ENCODE measurements at places on chromosomes 7 and 10.

DNA sequence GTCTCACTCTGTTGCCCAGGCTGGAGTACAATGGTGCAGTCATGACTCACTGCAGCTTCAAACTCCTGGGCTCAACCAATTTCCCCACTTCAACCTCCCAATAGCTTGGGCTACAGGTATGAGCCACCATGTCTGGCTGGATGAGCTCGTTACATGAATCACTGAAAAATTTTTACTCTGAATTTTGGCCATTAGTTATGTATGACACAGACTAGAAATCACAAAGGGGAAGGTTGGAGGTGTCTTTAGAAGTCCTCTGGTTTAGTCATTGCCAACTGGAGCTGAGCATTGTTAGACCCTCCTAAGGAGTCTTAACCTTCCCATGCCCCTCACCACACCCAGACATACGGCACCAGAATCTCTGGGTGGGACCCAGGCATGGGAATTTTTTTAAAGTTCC, 34.7 kb downstream of the SVIL start:
- no peak for DNase-seq

DNA sequence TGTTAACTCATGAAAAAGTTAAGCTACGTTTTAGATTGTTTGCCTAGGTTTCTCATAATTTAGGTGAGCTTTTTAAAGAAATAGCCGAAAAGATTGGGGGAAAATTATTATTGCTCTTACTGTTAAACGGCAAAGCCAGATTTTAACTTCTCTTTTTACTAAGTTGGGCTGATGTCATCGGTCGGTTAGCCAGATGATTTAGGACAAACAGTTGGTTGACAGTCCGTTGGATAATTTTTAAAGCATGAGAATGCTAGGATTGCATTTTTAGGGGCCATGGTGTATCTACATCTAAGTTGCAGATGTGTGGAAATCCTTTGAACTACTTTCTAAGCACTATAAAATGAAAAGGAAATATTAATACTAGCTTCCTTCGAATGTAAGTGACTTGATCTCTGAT, 280.9 kb upstream of the AKR1E2 start:
- peak; percentile 34 for DNase-seq

- no peak for DNase-seq
Measured at GRCh38 chr10:88974446-88975376, 15.9 kb upstream of the FAS start.

DNA sequence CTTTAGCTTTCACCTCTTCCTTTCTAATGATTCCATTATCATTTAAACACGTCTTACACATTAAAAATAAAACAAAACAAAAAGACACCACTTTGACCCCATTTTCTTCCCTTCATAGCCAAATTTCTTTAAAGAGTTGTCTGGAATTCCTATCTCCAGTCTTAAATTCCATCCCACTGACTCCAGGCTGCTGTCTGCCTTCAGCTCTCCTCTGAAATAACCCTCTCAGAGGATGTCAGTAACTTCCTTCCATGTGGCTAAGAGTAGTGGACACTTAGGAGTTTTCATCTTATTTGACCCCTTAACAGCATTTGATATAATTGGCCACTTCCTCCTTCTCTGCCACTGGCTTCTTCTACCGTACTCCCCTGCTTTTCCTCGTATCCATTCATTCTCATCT, 69.6 kb upstream of the MKX start:
- DNase-seq, result no peak

GRCh38 chr7:44140341-44140740, 791 bp downstream of the MYL7 start:
- DNase-seq, result no peak

- DNase-seq, result no peak
Measured at GRCh38 chr10:21260066-21260465, 265.4 kb downstream of the SKIDA1 start.

DNA sequence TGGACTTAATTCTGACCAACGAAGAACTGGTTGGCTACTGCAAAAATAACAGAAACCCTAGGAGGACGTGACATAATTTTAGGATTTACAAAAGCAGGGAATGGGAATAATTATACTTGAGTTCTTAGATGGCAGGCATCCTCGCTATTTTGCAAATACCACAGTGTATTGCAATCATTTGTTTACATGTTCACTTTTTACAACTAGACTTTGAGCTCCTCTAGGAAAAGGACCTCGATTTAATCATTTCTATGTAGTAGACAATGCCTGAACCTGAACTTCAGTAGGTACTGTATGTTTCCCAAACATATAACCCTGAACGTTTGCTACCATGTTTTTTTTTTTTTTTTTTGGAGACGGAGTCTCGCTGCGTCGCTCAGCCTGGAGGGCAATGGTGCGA, 137.7 kb downstream of the CNOT4 start:
- no peak for DNase-seq

DNA sequence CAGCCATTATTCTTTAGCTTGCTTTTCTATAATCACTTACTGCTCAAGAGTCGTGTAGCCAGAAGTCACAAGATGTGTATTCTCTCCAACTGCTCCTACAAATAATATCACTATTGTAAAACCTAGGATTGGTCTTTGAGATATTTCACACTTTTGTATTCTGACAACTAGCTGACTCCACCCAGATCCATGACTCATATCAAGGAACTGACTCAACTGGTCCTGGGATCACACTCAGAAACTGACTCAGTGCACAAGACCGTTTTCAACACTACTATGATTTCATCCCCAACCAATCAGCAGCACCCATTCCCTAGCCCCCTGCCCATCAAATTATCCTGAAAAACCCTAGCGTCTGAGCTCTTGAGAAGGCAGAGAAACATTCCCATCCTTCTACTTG, 56.5 kb upstream of the ORC5 start:
- no peak for DNase-seq

GRCh38 chr7:381211-382042, 91.5 kb downstream of the FOXL3 start:
- DNase-seq, result no peak
